Amniotic stem cell (primary cell): ENCODE measurements at places on chromosomes 1 and 21.

- no peak for DNase-seq
Observed at GRCh38 chr1:32431736-32432400, 33.0 kb upstream of the ZBTB8B start.

DNA sequence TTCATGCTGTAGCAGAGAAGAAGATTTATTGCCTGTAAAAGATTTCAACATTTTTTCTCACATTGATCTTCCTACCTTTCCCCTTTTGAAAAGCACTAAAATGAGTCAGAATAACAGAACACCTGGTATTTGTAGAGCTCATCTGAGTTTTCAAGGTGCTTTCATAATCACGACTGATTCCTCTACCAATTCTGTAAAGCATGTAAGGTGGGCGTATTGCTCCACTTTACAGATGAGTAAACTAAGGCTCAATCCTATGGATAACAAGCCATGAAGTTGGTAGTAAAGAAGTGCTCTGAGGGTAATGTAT, 227.9 kb upstream of the KIAA0040 start:
- DNase-seq, result no peak

- no peak for DNase-seq
Observed at GRCh38 chr1:69401879-69402278, 165.8 kb upstream of the LRRC7 start.

- DNase-seq, result no peak
Observed at GRCh38 chr1:89425056-89425455, 61.2 kb downstream of the GBP6 start.

DNA sequence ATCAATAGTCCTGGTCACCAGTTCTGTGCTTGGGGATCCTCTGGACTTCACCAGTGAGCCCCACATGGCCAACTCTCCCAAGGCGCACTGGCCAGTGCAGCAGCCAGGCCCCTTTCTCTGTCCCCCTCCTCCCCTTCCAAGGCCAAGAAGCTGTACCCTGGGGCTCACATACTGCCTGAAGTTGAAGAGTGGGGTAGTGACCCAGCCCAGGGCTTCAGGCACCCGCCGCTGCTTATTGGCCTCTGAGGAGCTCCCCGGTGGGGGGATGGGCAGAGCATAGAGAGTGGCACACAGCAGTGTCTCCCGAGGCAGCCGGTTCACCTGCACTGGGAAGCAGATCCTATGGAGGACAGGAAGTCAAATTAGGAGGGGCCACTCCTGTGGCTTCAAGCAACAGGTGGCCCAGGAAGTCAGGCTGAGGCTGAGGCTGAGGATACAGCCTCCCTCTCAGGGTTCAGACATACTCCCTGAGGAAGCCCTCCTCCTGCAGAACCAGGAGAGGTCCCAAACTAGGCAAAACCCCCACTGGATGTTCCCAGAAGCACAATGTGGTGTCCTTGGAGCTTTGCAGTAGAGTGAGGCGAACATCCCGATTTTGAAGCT, 38.2 kb upstream of the PPP1R15B start:
- DNase-seq, result no peak

- DNase-seq, result no peak
Observed at GRCh38 chr21:8989261-8989711, 1532.1 kb upstream of the TPTE start.

DNA sequence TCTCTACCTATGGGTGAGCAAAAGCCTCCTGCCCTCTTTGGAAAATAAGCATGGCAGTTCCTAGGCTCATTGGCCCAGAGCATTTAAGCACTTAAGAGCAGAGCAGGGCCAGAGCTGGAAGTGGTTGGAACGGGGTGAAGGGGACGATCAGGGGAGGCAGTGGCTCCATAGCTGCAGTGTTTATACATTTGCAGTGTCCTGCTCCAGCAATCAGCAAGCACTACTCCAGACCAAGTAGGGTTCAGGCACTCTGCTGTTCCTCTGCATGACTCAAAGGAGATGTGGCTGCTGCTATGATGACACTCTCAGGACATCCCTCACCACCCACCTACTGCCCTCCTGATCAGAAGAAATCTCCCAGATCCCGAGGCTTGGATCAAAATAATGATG, 55.0 kb downstream of the TRABD2B start:
- DNase-seq, result no peak

DNA sequence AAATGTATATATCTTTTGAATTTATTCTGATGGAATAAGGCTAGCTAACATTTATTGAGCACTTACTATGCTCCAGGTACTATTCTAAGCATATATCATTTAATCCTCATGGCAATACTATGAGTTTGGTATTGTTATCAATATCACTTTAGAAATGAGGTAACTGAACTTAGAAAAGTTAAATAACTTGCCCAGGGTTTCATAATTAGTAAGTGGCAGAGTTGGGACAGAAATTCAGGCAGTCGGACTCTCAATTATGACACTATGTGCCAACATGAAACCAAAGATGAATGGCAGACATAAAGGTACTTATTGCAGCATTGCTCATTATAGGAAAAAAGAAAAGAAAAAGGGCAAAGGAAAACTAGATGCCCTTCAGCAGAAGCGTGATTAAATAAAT, 48.2 kb downstream of the RAB3GAP2 start:
- DNase-seq, result no peak

GRCh38 chr1:116036255-116036654, 59.9 kb downstream of the SLC22A15 start:
- no peak for DNase-seq

GRCh38 chr1:40766560-40766959, 17.0 kb upstream of the KCNQ4 start:
- DNase-seq, result no peak

DNA sequence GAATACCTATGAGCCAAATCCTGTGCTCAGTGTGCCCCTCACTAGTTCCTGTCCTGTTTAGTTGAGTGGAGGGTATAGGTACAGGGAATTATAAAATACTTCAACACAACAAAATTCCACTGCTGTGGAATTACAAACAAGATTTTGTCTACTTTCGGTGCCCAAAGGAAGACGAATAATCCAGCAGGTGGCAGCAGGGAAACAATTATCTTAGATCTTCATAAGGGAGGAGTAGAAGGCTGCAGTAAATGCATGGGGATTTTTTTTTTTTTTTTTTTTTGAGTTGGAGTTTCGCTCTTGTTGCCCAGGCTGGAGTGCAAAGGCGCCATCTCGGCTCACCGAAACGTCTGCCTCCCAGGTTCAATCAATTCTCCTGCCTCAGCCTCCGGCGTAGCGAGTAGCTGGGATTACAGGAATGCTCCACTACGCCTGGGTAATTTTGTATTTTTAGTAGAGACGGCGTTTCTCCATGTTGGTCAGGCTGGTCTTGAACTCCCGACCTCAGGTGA, 2.0 kb upstream of the PIP5K1A start:
- peak; percentile 71 for DNase-seq

GRCh38 chr1:199279067-199279466, 640.2 kb downstream of the PTPRC start:
- no peak for DNase-seq

DNA sequence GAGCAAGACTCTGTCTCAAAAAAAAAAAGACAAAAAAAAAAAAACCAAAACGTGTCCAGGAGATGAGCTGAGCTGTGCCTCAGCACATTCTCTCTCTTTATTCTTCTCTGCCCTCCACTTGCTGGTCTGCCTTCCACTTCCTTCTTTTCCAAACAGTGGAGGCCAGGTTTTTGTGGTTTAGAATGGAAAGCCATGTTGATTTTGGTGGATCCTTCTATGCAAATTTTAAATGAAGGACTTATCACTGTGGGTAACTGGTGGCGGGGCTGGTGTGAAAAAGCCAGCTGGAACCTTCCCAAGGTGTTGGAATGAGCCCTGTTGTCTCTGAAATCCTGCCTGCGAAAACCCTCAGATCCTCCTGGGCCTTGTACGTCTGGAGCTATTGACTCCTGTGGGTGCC, 61.9 kb downstream of the PTPRU start:
- DNase-seq, result no peak

DNA sequence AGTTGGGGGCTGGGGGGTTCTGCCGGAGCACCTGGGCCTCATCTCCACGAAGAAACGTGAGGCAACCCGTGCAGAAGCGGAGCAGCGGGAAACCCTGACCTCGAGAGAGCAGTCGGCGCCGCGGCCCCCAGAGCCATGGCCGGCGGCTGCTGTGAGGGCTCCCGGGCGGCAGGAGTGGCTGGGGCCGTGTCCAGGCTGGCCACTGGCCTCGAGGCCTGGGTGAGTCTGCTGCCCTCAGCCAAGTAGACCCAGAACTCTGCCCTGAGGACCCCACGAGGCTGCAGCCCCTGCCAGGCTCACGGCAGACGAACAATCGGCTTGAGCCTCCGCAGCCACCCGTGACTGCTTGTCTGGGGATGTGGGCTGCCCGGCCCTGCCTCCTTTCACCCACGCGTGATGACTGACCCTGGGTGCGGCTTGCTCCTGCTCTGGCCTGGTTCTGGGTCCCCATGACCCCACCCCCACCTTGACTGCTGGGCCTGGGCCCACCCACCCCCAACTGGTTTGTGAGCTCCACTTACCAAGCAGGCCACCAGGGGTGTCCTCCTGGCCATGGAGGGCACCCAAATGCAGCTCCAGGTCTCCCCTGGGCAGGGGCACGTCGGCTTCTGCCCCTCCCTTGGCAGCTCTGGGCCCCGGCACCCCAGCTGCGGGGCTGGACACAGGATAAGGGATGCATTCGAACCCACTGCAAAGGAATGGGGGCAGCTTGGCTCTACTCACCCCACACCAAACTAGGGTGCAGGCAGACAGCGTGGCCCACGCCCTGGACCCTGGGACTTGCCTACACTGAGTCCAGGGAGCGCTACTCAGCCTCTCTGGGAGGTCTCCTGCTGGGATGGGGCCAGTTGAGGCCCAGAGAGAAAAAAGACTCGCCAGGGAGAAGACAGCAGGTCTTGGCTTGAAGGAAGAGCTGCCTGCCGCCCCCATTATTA, 34.2 kb downstream of the MORN1 start:
- DNase-seq, result no peak

DNA sequence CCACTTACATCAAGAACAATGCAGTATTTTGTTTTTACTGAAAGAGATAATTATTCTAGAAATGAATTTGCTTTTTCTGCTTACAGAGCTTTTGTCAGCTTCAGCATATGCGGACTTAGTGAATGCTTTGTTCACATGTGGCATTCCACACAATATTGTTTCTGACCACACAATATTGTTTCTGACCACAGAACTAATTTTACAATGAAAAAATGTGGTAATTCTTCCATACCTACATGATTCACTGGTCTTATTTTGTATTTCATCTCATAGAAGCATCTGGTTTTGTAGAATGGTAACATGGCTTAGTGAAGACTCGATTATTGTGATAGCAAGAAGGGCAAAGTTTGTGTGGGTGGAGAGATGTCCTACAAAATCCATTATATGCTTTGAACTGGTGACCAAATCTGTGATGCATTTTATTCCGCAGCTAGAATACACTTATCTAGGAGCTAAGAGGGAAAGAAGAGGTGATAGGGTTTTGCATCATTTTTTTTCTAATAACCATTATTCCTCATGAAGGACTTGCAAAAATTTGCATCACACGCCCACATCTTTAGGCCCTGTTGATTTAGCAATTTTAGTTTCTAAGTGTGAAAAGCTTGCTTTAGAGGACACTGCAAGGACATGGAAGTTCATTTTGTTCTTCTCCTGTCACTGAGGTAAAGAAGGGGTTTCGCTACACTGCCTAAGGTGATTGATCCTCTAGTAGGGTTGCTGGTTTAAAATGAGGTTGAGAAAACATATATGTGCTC, 75.3 kb downstream of the HLX start:
- DNase-seq, result no peak

GRCh38 chr1:247291161-247291560, 35.3 kb downstream of the VN1R5 start:
- no peak for DNase-seq

- no peak for DNase-seq
Observed at GRCh38 chr1:237429252-237429651, 387.3 kb downstream of the RYR2 start.

DNA sequence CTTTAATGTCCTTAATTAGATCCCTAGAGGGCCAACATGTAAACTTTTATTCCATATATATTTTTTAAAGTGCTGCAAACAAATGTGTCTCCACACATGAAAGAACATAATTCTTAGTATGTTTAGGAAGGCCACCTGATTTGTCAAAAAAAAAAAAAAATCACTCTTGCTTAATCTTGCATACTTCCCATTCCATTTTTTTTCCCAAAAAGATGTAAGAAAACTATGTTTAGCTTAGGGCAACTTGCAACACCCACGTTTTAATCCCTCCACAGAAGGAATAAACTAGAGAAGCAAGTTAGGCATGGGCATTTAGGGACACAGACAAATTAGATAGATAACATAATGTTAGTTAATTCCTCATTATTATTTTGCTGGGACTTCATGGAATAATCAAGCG, 5.6 kb downstream of the YOD1 start:
- no peak for DNase-seq

GRCh38 chr1:150971583-150972416, 2.8 kb downstream of the CERS2 start:
- no peak for DNase-seq

GRCh38 chr1:6165441-6165985, 14.6 kb downstream of the CHD5 start:
- no peak for DNase-seq
